Iris pigment epithelial cell (primary cell): ENCODE measurements at places on chromosomes 2 and 18.

- DNase-seq: no peak
These were observed 2.1 kb upstream of the PUM2 start for GRCh38 chr2:20352581-20353216.

DNA sequence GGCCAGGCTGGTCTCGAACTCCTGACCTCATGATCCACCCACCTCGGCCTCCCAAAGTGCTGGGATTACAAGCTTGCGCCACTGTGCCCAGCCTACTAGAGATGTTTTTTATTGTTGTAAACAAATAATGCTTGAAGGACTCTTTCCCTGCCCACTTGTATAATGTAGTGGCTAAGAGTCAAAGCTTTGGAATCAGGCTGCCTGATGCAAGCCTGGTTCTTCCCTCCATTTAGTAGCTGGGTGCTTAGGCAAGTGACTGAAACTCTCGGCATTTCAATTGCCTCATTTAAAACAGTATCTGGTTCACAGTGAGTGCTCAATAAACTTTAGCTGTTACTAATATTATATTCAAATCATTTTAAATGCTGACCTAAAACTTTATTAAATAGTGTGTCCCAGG lies 264.0 kb upstream of the FBXO11 start:
- peak; percentile 21 for DNase-seq

GRCh38 chr2:167240671-167241070 lies 352.4 kb downstream of the XIRP2 start:
- DNase-seq: peak; percentile 9

GRCh38 chr18:54942569-54942968 lies 16.7 kb downstream of the CCDC68 start:
- DNase-seq: no peak

GRCh38 chr2:119280680-119281079 lies 57.0 kb downstream of the STEAP3 start:
- DNase-seq: no peak

DNA sequence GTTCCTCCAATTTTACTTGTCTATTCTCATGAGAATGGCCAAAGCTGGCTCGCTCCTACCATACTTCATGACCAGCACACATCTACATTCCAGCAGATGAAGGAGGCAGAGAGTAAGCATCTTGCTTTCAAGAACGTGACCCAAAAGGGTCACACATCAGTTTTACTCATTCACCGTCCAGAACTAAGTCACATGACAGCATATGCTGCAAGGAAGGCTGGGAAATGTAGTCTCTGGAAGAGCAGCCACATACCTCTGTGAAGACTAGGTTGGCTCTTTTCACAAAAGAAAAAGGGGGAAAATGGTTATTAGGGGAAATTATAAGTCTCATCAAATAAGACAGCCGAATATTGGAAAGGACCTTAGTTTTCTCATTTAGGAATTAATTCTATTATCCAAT lies 835.3 kb downstream of the EPHA4 start:
- DNase-seq: no peak

DNA sequence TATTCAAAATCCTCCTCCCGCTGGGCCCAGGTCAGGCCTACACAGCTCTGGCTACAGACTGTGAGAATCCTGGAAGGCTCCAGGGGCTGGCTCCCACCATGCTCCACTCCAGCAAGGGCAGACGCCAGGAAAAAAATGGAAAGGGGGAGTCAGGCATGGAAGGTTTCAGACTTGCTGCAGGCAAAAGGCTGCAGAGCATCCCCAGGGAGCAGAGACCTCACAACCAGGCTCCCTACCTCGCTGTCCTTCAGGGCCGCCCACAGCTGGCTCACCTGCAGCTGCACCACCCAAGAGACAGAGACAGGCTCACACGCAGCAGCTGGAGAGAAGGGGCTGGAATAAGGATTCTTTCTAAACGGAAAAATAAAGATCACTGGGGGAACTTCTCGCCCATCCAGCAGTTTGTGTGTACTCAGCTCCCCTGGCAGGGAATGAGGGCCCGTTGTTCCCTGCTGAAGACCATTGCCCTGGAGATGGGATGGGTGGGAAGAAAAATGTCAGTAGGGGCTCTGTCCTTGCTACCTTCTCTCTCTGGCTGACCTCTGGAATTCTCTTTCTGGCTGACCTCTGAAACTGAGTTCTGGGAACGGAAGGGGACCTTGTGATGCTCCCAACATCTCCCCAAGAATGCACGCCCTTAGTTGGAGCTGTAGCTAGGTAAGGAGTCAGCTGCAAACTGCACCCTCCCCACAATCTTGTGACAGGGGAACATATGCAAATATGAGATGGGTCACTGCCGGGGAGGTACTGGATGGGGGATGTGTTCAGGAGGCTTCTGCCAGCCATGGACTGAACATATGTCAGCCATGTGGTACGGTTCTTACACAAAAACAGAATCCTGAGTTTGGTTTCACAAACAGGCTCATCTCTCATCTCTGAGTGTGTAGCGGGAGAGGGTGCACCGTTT lies 34.5 kb downstream of the BCL2 start:
- no peak for DNase-seq

GRCh38 chr18:69787825-69788547 lies 159.7 kb downstream of the CD226 start:
- peak; percentile 81 for DNase-seq

DNA sequence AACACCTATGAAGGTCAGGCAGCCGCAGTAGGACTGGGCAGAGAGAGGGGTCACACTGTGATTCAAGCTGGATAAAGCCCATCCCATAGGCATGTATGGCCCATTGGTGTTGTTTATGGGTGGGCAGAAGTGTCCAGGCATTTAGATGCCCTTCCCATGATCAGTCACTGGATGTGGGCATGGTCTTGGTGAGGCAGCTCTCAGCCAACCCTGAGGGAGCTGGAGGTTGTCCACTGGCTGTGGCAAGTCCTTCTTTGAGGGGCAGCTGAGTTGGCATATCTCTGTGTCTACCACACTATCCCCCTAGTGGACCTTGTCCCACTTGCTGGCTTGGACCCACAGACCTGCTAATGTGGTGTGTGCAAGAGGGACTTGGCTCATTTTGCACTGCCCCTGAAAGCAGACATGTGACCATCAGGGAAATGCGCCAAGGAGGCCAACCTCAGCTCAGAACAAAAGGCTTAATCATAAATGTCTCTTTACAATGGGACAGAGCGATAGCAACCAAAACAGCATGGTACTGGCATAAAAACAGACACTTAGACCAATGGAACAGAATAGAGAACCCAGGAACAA lies 82.0 kb downstream of the TMEM17 start:
- DNase-seq: no peak

GRCh38 chr2:174863183-174863582 lies 98.9 kb upstream of the CHRNA1 start:
- no peak for DNase-seq

GRCh38 chr2:207662203-207662602 lies 37.0 kb upstream of the METTL21A start:
- DNase-seq: no peak

DNA sequence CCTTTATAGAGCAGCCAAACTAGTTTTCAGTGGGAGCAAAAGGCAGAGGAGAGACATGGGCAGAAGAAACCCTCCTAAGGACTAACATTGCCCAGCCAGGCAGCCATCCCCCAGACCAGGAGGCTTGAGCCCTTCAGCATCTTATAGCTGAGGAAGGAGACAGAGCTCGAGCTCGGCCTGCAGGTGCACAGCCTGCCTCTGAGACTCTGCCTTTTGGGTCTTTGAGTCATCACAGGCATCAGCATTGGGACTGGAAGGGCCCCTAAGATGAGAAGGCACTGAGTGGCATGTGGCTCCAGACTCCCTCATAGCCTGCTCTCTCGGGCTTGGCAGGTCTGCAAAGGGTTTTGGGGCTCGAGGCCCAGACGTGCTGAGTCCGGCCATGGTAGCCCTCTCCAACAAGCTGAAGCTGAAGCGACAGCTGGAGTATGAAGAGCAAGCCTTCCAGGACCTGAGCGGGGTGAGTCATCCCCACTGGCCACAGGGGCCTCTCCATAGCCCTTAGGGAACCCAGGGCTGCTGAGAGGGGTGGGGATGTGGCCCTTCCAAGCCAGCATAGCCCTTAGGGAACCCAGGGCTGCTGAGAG lies 84.1 kb downstream of the EPAS1 start:
- DNase-seq: peak; percentile 50

DNA sequence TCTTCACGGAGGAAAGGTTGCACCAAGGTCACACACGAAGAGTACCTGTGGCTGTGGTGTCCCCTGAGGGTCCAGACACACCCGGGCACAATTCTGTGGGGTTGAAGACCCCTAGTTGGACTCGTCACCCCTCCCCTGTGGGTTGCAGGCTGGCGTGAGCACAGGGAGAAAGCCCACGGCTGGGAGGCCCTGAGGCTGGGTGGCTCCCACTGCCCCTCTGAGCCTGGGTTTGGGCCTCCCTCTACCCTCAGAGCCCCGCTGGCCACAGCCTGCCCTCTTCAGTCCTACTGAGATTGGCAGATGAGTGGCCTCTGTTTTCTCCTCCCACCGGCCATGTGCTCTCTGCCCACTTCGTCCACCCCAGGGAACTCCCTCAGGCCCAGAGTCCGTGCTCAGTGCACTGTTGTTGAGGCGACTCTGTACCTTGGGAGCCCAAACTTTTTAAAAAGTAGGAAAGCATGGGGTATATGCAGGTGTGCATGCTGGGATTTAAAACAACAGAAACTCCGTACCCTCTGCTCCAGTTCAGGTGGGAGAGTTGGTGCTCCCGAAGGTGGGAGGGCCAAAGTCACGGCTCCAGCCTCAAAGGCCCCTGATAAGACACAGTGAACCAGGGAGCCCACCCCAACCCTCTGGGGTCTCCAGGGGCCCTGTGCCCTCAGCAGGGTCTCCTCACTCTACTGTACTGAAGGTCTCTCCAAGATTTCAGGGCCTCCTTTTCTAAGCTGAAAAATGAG lies 19.1 kb downstream of the RAMP1 start:
- DNase-seq: no peak

GRCh38 chr2:15169326-15170069 lies 391.6 kb downstream of the NBAS start:
- DNase-seq: peak; percentile 98

DNA sequence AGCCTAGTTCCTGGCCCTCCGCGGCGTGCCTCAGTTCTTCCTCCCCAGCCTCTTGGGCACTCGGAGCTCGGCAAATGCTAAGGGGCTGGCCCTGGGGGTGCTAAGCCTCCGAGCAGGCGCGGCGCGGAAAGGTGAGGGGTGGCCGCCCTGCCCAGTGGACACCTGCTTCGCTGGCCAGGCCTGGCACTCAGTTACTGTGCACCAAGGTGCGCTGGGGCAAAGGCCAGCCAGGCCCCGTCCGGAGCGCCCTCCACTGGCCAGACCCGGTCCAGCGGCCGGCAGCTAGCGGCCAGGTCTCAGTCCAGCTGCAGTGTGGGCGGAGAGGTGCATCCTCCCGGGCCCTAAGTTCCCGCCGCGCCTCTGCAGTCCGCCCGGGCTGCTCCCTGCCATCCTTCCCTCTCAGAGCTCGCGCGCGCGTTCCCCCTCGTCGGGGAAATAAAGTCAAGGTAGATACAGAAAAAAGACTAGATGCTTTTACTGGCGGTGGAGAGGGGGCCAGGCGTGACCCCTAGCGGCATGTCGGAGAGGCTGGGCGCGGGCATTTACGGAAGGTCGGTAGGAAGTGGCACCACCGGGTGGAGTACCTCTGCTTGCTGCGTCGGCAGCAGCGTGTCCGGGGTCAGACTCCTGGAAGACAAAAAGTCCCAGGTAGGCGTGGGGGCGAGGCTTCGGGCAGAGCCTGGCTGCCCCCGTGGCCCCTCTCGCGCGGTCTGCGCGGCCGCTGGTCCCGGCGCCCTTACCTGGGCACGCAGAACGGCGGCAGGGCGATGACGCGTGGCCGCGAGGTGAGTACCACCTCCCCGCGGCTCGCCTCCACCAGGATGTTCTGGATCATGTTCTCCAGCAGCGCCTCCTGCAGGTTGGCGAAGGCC lies 9.4 kb upstream of the CRYBA2 start:
- DNase-seq: no peak

DNA sequence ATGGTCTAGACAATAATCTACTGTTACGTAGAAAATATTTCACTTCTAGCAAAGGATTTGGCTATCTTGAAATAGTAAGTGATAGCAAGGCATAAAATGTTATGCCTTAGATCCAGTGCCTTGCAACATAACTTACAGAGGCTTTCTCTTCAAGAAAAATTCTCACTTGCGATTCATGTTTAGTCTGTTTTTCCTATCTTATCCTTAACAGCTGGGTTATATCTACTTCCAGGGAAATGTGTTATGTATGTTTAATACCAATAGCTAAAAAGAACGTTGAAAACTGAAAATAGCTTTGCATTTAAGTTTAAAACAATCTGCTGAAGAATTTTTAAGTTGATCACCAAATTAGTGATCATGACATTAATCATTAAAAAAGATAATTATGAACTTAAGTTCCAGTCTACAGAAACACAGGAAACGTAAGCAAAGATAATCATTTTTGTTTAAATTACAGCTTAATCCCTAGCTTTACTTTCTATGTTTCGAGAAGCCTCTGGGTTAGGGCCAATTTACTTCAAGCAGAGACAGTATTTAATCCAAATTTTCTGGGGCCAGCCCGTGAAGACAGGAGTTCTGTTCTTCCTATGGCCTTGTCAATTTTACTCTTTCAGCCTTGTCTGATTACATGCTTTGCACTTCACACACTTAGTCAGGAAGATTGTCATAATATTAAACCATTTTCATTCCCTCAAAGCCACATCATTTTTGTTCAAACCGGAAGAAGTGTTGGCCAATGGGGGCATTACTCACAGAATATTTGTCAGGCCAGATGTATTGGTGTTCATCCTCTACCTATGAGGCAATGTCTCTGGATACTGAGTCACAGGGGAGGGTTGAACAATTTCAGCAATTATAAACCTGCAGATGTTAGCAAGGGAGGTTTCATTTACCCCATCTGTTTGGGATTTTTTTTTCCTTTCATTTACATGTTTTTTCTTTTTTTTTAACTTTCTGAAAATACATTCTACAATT lies 1132.9 kb upstream of the ZEB2 start:
- peak; percentile 97 for DNase-seq

- DNase-seq: no peak
These were observed 33.5 kb upstream of the OTOF start for GRCh38 chr2:26511466-26511865.

- DNase-seq: peak; percentile 50
These were observed 84.8 kb downstream of the ACAA2 start for GRCh38 chr18:49728542-49728941.
